Right forelimb (tissue), 1 donor: ENCODE measurements at places on chromosomes 3 and 15.

GRCh38 chr3:157394411-157394810 lies 42.2 kb upstream of the PTX3 start:
- no peak for DNase-seq

GRCh38 chr15:83200589-83200988 lies 7.0 kb downstream of the HDGFL3 start:
- no peak for DNase-seq

DNA sequence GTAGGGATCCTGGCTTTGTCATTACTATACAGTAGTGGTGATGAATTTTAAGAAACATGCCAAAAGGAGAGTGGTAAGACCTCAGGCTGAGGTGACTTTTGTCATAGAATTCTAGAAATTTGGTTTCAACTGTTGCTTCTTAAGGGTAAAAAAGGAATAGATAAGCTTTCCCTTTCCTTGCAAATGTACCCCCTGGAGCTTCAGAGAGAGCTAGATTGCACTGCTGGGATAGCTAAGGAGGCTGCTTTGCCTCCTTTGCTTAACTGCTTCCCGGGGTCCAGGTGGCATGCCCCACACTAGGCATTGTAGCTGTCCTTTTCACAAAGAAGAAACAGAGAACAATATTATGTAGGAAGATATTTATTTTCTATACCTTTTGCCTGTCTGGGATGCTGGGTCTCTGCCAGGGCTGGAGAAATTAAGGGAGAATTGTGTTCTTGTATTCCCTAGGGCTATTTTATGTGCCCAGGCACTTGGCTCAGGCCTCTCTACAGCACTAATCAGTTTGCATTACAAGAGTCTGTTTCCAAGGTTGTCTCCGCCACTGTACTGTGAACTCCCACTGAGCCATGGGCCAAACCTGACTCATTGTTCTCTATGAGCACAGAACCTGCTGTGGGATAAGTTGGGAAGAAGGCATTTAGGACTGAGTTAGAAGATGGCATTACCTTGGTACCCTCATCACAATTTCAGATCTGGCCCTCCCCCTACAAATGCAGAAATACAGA lies 460.0 kb downstream of the PDCD6IP start:
- no peak for DNase-seq

DNA sequence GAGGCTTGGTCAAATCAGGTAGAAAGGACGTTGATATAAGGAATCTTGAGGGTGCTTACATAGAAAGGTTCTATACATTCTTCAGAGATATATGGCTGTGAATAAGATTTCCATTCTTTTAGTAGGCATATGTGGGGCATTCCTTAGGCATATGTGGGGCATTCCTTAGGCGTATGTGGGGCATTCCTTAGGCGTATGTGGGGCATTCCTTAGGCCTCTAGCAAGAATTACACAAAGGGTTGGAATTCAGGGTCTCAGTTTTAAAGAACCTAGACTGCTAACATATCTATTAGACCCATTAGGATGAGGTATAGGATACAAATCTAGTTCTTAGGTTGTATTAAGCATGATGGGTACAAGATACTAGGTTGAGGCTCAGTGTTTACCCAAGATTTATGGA lies 607.8 kb downstream of the SI start:
- DNase-seq: no peak

DNA sequence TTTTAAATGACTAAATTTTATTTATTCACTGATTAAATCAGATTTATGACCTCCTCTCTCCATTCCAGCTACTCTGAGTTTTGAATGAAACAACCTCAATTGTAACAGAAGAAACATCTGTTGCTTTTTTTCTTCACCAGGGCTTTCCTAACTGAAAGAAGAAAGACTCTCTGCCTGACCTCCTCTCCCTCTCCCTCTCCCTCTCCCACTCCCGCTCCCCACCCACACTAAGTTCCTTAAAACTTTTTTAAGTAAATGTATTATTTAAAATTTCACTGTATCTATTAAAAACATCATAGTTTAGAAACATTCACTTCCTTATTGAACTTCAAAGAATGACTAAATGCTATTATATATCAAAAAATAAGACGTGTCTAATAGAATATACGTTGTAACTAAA lies 122.0 kb downstream of the TFDP2 start:
- no peak for DNase-seq

DNA sequence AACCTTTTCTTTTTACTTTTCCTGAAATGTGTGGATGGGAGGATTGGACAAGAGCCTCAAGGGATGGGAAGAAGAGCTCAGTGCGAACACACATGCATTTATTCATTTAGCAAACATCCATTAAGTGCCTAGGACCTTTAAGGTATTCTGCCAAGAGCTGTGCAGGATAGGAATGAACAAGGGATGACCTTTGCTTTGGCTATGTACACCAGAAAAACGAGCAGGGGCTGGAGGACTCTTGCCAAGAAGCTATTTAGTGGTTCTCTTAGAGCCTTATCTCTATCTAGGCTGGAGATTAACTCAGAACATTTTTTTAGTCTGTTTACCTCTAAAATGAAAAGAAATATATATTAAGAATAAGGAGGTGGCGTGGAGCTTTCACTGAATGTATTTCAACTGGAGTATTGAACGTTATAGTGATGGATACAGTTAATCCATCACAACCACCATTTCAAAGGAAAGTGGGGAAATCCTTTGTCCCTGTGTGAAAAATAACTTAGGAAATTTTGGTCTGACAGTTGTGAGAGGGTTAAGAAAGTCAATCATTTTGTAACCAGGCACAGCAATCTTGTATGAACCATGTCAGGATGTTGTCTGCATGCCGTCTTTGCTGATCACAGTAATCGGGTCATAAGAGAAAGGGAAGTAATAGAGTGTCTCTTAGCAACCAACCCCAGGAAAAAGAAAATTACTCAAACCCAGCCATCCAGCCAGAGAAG lies 279.0 kb downstream of the LPP start:
- no peak for DNase-seq

DNA sequence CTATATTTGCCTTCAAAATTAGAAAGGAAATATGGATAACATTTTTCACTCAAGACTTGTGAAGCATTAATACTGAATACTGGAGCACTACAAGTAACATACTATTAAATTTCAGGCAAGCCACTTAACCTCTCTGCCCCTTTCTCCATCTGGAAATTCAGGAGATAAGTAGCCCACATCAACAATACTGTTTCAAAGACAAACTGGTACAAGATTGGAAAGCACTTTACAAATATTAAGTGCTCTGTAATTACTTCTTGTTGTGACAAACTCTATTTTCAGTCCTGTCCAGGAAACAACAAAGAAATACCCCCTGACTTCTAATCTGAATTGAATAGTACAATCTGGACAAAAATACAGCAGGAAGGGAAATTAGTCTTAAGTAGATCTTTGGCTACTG lies 49.3 kb downstream of the TMEM212 start:
- DNase-seq: no peak

DNA sequence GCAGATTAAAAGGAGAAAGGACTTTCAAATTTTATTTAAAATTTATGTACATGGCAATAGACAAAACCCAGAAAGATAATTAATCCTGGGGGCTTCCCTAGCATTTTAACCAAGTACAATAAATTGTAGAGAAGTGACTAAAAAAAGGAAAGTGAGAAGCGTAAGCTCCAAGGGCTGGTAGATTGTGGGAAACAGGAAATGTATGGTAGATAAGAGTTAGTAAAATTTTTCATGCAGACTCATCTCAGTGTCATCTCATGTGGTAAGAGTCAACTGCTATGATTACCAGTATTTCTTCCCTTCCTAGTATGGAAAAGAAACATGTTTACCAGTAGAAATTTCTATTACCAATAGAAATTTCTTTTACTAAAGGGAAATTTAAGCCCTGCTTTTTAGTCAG lies 464.3 kb upstream of the AGTR1 start:
- no peak for DNase-seq

GRCh38 chr3:191721990-191722389 lies 261.0 kb downstream of the PYDC2 start:
- no peak for DNase-seq

- no peak for DNase-seq
These were observed 266.4 kb downstream of the GABRG3 start for GRCh38 chr15:27237319-27237939.

GRCh38 chr3:154933581-154933980 lies 146.5 kb upstream of the MME start:
- DNase-seq: no peak

- DNase-seq: no peak
These were observed 5.0 kb upstream of the UBE2E1 start for GRCh38 chr3:23800731-23801130.

- DNase-seq: no peak
These were observed 40.8 kb upstream of the PRR23E start for GRCh38 chr3:127151992-127152650.

GRCh38 chr3:66297260-66297873 lies 76.6 kb downstream of the SLC25A26 start:
- DNase-seq: no peak

- DNase-seq: no peak
These were observed 131.7 kb upstream of the ZBED2 start for GRCh38 chr3:111726788-111727305.

DNA sequence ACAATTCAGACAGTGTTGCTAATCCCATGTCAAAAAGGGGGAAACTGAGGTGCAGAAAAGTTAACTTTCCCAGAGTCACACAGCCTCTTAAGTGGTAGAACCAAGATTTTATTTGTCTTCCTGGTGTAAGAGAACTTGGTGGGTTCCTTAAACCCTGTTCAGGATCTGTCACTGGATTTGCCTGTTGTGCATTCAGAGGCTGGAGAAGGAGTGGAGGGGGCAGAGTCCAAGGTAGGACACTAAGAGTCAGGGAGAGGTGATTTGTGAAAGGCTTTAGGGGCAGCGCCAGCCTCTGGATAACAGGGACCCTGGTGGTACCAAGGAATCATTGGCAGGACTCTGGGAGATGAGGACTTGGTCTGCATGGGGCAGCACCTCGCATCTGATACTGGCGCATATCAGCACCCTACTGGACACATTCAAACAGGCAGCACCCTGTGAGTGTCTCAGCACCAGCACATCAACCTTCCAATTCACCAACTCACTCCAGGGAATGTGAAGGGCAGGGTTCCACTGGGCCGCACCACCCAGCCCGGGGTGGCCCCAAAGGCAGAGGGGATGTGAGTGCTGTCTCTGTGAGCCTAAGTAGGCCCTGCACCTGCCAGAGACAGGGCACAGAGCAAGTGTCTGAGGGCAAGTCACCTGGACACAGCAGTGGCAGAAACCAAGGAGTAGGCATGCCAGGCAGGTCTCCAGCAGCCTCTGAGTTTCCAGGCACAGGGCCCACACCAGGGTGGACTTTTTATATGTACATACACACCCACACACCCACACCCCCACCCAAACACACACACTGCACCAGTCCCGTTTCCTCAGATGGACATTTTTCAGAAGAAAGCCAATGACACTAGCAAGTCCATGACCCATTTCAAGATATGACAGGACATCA lies 71.6 kb downstream of the LIPC start:
- DNase-seq: no peak

- DNase-seq: peak; percentile 87
These were observed 44.2 kb downstream of the RBPMS2 start for GRCh38 chr15:64731012-64731804.

DNA sequence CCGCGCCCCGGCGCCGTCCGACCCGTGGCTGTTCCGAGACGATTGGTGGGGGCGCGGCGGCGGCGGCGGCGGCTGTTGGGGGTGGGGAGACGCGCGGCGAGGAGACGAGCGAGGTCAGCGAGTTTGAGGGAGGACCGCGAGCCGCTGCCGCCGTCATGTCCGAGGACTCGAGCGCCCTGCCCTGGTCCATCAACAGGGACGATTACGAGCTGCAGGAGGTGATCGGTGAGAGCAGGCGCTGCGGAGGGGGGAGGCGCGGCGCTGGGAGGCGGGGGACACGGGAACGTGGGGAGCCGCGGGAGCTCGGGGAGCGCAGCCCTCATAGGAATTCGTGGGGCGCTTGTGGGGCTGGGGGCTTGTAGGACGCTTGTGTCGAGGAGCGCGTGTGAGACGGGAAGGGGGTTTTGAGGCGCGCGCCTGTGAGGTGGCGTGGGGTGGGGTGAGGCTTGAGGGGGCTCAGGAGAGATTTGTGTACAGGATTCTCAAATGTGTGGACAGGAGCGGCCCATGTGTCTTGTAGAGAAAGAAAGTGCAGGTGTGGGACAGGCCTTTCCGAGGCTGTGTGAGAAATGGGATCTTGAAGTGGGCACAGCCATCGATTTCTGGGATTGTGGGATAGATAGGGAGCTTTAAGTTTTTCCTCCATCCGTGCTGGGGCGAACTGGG lies 518 bp downstream of the OXSR1 start:
- no peak for DNase-seq

DNA sequence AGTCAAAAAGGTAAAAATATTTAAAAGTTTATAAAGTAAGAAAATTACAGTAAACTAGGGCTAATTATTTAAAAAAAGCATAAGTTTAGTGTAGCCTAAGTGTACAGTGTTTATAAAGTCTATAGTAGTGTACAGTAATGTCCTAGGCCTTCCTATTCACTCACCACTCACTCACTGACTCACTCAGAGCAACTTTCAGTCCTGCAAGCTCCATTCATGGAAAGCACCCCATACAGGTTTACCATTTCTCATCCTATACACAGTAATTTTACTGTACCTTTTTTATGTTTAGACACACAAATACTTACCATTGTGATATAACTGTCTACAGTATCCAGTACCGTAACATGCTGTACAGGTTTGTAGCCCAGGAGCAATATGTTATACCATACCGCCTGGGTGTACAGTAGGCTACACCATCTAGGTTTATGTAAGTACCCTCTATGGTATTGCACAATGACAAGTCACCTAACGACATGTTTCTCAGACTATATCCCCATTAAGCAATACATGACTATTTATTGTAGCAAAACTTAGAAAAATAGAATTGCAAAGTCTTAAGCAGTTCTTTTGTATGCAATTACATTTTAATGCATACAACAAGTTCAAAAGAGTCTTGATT lies 19.5 kb downstream of the AVEN start:
- DNase-seq: no peak

DNA sequence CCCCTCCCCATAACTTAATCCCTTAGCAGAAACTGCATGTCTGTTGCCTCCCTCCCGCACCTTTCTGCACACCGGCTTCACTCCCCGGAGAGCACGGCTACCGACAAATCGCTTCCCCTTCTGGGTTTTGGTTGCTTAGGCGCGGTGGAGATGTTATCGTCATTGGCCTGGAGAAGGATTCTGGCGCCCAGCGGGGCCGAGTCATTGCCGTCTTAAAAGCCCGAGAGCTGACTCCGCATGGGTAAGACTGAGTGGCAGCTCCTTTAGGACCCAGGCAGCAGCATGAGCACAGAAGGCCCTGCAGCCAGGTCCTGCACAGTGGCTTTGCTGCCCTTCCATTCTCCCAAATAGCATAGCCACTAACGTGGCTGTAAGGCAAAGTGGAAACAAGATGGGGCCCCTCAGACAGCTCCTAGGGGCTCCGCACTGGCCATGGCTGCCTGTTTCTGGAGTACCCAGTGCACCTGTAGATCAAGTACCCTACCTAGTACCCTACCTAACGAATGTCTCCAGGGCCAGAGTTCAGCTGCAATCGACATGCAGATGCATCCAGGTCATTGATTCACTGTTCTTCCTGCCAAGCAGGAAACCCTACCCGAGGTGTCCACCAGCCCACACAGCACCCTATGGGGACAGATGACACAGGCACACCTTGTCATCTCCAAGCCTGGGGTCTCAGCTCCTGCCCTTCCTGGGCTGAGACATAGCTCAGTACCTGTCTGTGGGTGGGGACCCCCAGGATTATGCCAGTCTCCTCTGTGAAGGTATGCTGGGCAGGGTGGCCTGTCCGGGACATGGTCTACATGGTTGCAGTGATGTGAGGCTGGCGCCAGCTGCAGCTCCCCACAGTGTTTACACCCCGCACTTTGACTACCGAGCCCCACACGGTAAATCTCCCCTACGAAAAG lies 147.6 kb downstream of the LRRK1 start:
- DNase-seq: no peak
